ENCODE measurements at places on chromosomes 1 and 21. TPM values are rescaled to one million over a fixed set of nuclear protein-coding genes. Genes with fewer than 3 reads are reported as not detected.

The CA6 gene
- total RNA-seq, result not detected

The GPR25 gene
- total RNA-seq, result not detected

GRCh38 chr1:116561563-116561962 is 9.3 kb downstream of the CD58 start:
- H3K4me1 ChIP-seq, result peaks cover 9% of the 10 kb centered on the region
- H3K27me3 ChIP-seq, result no peaks in the 10 kb centered on the region
- no peak for DNase-seq
- H3K27ac ChIP-seq, result no peak overlapping the region

DNA sequence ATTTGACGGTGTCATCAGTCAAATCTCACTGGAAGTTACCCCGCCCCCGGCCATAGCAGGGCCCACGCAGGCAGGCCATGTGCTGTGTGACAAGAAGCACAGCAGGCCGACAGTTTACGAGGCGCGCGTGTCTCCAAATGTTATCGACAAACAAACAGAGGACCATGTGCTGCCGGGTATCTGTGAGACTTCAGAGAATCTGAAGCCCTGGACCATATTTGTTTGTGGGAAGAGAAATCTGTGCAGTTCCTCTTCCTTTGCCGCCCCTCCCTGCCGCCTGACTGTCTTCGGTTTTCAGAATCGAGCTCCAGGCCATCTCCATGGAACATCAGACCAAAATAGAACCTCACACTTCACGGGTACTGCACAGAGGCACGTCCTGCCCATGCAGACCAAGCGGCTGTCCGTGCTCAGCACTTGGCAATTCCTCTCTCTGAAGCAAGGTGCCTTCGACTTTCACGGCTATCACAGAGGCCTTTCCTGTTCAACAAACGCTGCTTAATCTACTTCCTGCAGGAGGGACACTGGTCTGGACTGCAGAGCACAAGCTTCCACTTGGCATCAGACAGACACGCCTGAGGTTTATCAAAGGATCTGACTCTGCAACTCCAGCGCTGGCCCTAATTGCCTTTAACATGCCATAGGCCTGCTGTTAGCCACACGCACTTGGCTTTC is 135.7 kb upstream of the KRTAP19-8 start:
- no peak overlapping the region for H3K4me3 ChIP-seq
- no peak for DNase-seq
- H3K36me3 ChIP-seq, result no peaks in the 10 kb centered on the region
- no peaks in the 10 kb centered on the region for H3K27me3 ChIP-seq
- H3K27ac ChIP-seq, result no peak overlapping the region

DNA sequence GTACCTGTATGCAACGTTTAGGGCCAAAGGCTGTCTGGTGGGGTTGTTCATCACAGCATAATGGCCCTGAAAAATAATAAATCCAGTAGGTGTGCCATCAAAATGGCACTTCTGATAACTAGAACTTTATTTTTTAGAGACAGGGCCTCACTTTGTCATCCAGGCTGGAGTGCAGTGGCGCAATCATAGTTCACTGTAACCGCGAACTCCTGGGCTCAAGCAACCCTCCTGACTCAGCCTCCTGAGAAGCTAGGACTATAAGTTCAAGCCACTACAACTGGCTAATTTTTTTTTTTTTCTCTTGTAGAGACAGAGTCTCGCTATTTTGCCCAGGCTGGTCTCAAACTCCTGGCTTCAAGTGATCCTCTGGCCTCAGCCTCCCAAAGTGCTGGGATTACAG is 4.7 kb downstream of the SNAPIN start:
- no peak overlapping the region for H3K4me3 ChIP-seq
- no peaks in the 10 kb centered on the region for H3K27me3 ChIP-seq
- peaks cover 18% of the 10 kb centered on the region for H3K4me1 ChIP-seq
- no peak for DNase-seq
- H3K36me3 ChIP-seq, result peaks cover 34% of the 10 kb centered on the region
- no peak overlapping the region for H3K27ac ChIP-seq

GRCh38 chr1:41328001-41328615 is 33.1 kb upstream of the FOXO6 start:
- H3K4me3 ChIP-seq, result no peak overlapping the region
- no peaks in the 10 kb centered on the region for H3K4me1 ChIP-seq
- H3K27me3 ChIP-seq, result peaks cover 2% of the 10 kb centered on the region

DNA sequence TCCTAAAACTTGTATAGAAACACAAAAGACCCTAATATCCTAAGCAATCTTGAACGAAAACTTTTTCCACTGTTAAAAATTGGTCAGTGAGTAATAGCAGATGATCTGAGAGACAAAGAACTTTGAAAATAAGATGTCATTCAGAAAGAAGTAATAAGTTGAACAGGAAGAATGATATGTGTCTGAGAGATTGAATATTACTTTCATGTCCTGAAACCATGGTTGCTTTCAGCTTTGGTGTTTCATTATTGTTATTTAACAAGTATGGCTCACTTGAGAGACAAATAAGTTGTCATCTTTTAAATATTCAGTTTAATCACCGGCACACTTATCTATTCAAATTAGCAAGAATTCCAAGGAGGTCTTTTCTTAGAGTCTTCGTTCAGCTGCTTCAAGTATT is 11.4 kb downstream of the PRKACB start:
- H3K27ac ChIP-seq, result peak overlapping the region; percentile 50
- H3K4me3 ChIP-seq, result no peak overlapping the region
- no peak for DNase-seq
- H3K36me3 ChIP-seq, result no peaks in the 10 kb centered on the region
- no peaks in the 10 kb centered on the region for H3K27me3 ChIP-seq

- H3K4me1 ChIP-seq, result no peaks in the 10 kb centered on the region
- no peak for DNase-seq
These were observed 7.6 kb downstream of the FAM151A start for GRCh38 chr1:54615531-54616279.

DNA sequence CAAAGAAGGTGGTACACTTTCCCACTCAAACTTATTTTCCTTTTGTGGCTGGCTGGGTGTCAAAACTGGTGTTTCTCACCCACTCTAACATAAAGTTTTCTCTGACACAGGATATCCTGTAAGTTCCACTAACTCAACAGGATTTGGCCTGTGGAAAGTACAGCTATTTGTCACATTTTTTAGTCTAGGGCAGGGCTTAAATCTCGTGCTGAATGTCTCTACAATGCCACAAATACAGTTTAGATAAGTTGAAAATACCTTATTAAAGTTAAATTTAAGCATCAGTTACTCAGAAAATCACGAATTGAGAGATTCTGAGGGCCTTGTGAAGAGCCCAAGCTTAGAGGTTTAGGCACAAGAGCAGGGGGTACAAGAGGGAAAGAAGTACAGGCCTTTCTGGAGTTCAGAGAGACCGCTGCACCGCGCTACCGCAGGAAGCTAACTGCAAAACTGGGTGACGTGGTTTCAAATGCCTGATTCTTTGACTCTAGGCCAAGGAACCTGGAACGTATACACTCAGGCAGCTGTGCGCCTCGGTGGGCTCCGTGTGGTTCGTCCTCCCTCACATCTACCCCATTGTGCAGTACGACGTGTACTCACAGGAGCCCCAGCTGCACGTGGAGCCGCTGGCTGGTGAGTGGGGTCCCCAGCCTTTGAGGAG is 23.4 kb upstream of the PWP2 start:
- H3K27ac ChIP-seq, result peak overlapping the region; percentile 27
- no peaks in the 10 kb centered on the region for H3K27me3 ChIP-seq
- H3K4me3 ChIP-seq, result no peak overlapping the region
- H3K36me3 ChIP-seq, result peaks cover 50% of the 10 kb centered on the region

DNA sequence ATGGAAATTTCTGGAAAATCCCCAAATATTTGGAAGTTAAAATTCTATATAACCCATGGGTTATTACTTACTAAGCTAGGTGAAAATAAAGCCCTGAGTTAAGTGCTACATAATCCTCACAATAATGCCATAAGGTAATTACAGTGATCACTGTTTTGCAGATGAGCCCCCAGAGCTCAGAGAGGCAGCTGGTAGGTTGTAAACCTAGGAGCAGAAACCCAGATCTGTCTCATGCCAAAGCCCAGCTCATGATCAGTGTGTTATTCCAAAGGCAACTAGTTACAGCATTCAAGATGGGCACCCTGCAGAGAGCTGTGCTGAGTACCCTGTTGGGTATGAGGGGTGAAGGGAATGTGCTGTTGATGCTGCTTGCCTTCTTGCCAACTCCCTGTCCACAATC is 10.8 kb upstream of the MYOG start:
- H3K4me1 ChIP-seq, result no peaks in the 10 kb centered on the region
- no peak overlapping the region for H3K27ac ChIP-seq
- H3K4me3 ChIP-seq, result no peak overlapping the region
- H3K36me3 ChIP-seq, result peaks cover 12% of the 10 kb centered on the region
- peaks cover 47% of the 10 kb centered on the region for H3K27me3 ChIP-seq

GRCh38 chr1:54160351-54160750 is 7.6 kb upstream of the CDCP2 start:
- H3K36me3 ChIP-seq, result no peaks in the 10 kb centered on the region
- no peak overlapping the region for H3K4me3 ChIP-seq
- H3K27me3 ChIP-seq, result no peaks in the 10 kb centered on the region
- H3K4me1 ChIP-seq, result peaks cover 10% of the 10 kb centered on the region

GRCh38 chr1:234990874-234991801 is 137.5 kb downstream of the TOMM20 start:
- H3K4me1 ChIP-seq, result peaks cover 35% of the 10 kb centered on the region
- H3K27ac ChIP-seq, result no peak overlapping the region
- no peaks in the 10 kb centered on the region for H3K36me3 ChIP-seq
- DNase-seq, result no peak

- H3K27ac ChIP-seq, result no peak overlapping the region
- H3K4me1 ChIP-seq, result no peaks in the 10 kb centered on the region
- no peak for DNase-seq
- H3K4me3 ChIP-seq, result no peak overlapping the region
- peaks cover 3% of the 10 kb centered on the region for H3K27me3 ChIP-seq
- H3K36me3 ChIP-seq, result no peaks in the 10 kb centered on the region
These were observed 281.8 kb downstream of the VAV3 start for GRCh38 chr1:107683191-107683657.

GRCh38 chr1:116228511-116228910 is 117.3 kb downstream of the MAB21L3 start:
- peaks cover 6% of the 10 kb centered on the region for H3K4me1 ChIP-seq
- H3K27me3 ChIP-seq, result peaks cover 30% of the 10 kb centered on the region
- no peak overlapping the region for H3K27ac ChIP-seq
- DNase-seq, result no peak

DNA sequence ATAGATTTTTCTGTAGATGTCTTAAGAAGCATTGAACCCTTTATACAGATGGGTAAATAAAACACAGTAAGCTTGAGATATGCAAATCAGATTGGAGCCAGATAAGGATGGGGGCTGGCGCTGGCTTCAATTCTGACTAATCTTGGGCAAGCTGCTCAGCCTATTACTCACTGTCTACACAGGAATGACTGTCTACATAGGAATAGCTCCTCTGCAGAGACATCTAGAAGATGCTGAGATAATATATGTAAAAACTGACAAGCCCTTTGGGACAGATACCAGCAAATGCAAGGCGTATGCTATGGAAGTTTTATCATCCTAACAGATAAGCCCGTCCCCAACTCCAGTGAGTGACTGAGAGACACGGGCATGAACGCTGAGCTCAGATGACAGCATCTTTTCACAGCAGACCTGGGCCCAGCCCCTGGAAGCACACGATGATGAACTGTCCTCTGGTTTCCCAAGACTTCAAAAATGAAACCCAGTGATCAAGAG is 1.7 kb downstream of the CLDN14 start:
- H3K4me3 ChIP-seq, result peak overlapping the region; percentile 17
- no peaks in the 10 kb centered on the region for H3K36me3 ChIP-seq
- H3K27ac ChIP-seq, result peak overlapping the region; percentile 88
- DNase-seq, result no peak
- peaks cover 37% of the 10 kb centered on the region for H3K4me1 ChIP-seq

DNA sequence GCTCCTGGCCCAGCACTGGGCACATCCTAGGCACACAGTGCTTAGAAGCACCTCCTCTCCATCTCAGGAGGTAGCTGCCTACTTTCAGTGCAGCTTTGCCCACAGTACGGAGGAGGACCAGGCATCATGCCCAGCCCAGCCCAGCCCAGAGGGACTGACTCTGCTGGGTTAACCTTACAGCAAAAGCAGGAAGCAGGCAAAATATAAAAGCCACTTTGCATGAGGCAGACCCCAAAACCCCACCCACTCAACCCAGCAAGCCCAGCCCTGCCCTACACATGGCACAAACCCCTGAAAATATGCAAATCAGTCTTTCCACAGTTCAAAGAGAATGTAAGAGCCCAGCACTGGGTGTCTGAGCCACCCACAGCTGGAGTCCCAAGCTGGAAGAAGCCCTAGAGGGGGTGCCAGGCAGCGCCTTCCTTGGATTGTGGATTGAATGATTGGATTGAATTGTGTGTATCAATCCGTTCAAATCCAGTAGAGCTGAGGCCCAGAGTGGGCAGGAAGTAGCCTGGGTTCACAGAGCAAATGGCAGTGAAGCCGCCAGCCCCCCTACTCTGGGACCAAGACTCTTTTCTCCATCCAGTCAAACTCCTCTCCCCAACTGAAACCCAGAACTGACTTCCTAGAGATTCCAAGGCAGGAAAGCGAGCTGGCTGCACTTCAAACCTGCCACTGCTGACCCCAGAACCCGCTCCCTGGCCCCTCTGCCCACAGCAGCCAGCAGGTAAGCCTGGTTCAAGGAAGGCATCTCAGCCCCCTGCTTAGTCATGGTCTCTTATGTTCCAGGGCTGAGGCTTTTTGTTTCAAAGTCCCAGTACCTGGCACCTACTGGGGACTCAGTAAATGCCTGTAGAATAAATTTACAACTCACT is 117.7 kb downstream of the LACTBL1 start:
- peaks cover 6% of the 10 kb centered on the region for H3K4me1 ChIP-seq
- H3K4me3 ChIP-seq, result no peak overlapping the region
- H3K36me3 ChIP-seq, result peaks cover 10% of the 10 kb centered on the region
- DNase-seq, result no peak
- H3K27me3 ChIP-seq, result no peaks in the 10 kb centered on the region

DNA sequence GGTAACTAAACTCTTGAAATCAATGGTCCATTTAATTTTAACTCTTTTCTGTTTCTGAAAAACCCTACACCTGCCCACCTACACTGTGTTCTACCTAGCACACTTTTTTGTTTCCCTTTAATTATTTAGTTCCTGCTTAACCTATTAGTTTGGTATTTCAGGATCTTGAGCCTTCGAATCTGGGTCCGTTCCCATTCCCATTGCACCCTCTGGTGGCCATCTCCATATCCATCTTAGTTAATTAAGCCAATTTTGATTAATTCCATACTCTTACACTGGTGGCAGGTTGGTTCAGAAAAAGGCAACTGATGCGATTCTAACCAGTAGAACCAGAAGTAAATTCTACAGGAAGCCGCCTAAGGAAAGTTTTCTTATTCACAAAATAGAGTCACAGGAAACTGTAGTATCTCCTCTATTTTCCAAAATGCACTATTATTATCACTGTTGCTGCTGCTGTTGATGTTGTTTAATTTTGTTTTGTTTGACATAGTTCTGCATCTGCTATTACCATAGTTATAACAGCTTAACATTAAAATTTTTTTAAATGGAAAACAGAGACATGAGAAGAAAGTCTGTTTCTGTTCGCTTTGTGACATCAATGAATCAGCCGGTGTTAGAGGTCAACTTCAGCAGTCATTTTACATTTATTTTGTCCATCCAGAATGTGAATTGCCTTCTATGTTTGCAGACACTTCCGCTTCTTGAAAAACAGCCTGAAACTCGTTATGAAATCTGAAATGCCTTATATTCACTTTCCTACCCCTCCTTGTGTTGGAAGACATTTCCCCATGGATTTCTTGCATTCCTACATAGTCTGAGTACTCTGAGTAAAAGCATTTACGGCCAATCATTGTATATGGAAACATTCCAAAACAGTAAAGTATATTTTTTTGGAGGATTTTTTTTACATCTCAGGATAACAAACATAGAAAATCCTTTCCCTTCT is 115.5 kb upstream of the NCAM2 start:
- H3K4me3 ChIP-seq, result peak overlapping the region; percentile 51
- no peaks in the 10 kb centered on the region for H3K36me3 ChIP-seq
- H3K27me3 ChIP-seq, result no peaks in the 10 kb centered on the region
- H3K27ac ChIP-seq, result peak overlapping the region; percentile 81
- DNase-seq, result no peak
